Stimulated activated memory B cell treated with anti-CD40 and anti-IgM and Interleukin-4, amounts not matched to agents 10 μg/mL and 1 μg/mL and 100 μg/mL, for 72 hours (primary cell): ENCODE measurements at places on chromosomes 5 and 9.

- ATAC-seq, result no peak
Measured at GRCh38 chr9:89189215-89189614, 10.6 kb upstream of the SHC3 start.

DNA sequence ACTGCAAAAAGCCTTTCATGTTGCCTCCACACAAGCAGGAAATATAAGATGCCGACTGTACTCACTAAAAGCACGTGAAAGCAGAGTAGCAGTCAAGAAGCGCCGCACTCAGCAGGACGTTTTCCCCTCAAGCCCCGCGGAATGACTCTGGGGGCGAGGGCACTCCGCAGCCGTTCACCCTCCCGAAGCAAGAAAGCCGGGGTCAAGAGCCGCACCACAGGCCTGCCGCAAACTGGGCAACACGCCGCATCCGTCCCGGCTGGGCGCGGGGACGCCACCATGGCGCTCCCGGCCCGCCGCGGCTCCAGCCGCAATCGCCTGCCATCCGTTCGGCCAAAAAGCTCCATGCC is 364 bp downstream of the RPS6 start:
- peak; percentile 61 for ATAC-seq

DNA sequence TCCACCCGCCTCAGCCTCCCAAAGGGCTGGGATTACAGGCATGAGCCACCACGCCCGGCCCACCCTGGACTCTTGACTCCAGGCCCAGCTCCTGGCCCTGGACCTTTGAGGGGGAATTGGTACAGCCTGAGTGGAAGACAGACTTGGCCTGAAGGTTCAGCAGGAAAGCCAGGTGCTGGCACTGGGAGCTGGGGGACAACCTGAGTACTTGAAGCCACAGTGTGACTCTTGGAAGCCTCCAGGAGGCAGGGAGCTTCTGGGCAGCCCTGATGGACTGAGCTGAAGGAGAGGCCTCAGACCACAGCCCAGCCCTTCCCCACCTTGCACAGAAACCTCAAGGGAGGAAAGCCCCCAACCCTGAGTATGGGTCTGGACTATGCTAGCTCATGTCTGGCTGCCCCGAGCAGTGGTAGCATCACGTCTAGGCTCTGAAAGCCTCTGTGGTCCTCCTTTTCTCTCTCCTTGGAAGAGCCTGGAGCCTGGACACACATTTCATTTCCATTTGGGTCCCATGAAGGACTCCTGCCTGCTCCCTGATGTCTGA is 54.1 kb downstream of the RASGEF1C start:
- no peak for ATAC-seq

DNA sequence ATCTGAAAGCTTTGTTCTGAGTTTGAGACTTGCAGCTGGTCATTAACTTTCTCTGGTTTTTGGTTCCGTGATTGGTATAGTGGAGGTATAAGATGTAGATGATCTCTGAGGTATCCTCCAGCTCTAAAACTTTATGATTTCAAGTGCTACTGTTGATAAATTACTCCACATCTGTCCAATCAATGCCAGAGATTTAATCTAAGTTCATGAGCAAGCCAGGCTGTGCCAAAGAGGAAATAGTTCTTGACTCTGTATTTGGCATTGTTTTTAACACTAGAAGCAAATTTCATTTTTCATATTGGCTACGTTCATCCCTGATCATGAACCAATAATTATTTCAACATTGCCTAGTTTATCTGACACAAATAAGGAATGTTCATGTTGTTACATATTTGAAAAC is 28.5 kb upstream of the CHD1 start:
- ATAC-seq, result no peak

DNA sequence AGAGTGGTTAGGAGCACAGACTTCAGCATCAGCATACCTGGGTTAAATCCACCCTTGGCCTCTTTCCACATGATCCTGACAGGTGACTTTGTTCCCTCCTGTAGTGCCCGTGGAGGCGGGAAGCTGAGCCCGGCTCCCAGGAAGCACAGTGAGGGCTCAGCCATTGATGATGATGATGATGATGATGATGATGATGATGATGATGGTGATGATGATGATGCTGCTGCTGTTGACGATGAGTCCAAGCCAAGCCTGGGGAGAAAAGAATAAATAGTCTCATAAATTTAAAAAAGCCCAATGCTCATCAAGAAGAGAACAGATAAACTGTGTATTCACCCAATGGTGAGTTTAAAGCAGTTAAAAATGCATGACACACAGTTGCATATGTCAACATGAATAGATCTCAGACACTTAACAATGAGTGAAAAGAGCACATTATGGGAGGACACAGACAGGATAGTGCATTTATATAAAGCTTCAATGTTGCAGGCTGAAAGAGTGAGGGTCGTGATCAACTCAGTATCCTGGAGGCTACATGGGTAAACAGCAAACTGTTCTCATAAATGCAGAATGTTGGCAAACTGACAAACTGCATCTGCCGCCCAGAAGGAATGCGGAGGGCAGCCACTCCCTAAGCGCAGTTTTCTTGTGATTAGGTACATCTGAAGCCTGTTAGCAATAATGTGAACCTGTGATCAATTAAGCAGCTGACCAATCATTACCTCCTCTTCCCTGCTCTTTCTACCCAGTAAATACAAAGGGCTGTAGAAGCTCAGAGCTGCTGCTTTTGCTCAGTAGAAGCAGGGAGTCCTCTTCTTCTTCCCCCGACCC is 11.7 kb upstream of the CFAP157 start:
- ATAC-seq, result no peak

DNA sequence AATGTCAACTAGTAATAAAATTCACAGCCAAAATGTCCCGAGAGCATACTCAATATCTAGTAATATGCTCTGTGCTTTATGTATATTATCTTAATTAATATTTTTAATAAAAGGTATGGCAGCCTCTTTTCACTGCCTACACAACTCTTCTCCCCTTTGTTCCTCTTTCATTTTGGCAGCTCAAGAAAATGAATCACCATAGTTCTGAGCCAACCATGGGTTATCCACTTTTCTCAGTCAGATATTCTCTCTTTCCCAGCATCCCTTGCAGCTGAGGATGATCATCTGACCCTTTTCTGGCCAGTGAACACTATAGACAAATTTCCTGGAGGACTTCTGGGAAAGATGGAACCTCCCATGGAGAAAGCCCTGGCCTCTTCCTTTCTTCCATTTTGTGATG is 8.2 kb upstream of the DOCK8 start:
- ATAC-seq, result no peak

DNA sequence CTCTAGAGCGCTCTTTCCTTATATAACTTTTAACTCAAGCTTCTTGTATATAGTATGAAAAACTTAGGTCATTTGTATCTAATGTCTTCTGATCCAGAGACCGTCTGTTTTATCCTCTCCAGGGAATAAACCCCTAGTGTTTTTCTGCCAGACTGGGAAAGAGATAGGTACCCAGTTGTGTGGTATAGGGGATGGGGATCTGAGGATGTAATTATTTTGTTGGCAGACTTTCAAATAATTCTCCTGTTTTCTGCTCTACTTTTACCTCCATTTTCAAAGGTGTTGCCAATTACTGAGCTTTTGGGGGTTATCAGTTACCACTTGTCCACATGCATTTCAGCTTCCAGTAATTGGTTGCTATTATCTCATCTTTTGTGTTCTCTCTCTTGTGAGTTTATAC is 17.9 kb downstream of the CCDC171 start:
- no peak for ATAC-seq

DNA sequence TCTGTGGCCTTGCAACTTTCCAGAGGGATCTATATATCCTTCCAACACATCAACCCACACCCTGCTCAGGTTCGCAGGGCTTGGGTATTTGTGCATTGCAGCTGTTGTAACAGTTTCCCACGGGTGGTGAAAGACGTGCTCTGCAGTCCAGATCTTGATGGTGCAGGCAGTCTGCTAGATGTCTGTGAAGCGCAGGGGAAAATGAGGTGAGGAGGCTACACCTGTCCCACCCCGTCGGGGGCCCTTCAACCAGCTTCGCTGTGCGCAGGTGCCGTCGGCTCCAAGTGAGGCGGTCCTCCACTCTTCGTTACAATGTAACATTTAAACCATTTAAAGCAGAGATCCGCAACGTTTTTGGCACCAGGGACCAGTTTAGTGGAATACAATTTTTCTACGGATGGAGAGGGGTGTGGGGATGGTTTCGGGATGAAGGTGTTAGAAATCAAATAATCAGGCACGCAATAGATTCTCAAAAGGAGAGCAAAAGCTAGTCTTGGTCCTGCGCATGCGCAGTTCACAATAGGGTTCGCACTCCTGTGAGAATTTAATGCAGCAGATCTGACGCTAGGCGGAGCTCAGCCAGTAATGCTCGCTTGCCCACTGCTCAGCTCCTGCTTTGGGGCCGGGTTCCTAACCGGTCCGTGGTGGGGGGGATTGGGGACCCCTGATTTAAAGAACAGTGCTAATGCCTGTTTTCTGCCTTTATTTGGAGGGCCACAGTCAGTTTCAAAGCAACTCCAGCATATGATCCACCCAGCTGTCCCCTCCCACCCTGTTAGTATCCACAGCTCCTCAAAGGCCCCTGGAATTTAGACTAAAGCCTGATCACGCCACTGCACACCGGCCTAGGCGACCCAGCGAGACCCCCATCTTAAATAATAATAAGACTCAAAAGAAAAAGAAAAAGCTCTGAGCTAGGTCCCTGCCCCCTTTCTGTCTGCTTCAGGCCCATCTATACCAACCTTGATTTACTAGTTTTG is 97.1 kb upstream of the SELENOP start:
- ATAC-seq, result peak; percentile 94

DNA sequence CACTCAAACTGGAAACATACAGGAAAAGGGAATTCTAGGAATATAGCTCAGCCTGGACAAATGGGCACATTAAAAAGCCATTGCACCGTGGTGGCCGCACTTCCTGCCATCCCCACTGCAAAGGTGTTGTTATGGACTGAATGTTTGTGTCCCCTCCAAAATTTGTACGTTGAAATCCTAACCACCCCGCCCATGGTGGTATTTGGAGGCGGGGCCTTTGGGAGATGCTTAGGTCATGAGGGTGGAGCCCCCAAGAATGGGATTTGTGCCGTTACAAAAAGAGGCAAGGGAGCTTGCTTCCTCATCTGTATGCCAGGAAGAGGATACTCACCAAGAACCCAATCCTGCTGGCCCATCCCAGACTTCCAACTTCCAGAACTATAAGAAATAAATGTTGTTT is 1.1 kb upstream of the CMBL start:
- ATAC-seq, result no peak

GRCh38 chr5:149684371-149684770 is 45.7 kb upstream of the PPARGC1B start:
- no peak for ATAC-seq

- ATAC-seq, result no peak
Measured at GRCh38 chr9:19028835-19029451, 4.1 kb downstream of the SAXO1 start.

DNA sequence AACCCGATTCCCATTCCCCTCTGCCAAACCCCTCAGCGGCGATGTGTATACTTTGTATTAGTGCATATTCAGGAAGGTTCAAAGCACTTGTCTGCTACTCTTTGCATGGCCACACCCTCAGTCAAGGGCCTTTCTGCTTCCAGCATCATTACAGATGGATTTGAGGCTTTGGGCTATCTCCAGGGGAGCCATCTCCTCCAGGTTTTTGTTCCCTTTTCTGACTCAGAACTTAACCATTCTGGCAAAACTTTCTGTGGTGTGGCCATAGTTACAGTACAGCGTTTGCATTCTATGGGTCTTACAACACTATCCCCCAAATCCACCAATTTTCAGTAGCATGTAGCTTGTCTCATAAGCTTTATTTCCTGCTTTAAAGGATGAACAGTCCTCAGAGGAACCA is 36.0 kb upstream of the SVEP1 start:
- no peak for ATAC-seq

DNA sequence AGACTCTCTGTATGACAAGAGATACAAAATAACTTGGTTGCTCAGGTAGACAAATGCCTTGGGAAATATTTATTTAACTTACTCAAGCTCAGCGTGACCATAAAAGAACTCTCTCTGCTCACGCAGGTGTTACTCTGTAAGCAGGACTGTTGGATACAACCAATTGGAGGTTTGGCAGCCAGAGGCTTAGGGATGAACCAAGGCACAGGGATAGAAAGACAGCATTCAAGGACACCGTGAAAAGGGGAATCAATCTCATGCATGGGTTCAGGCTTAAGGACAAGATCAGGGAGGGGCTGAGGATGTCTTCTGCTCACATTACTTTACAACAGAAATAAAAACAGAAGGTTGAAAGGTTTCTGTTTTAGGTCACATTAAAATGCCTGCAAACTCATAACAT is 389.0 kb upstream of the BRINP1 start:
- ATAC-seq, result no peak

DNA sequence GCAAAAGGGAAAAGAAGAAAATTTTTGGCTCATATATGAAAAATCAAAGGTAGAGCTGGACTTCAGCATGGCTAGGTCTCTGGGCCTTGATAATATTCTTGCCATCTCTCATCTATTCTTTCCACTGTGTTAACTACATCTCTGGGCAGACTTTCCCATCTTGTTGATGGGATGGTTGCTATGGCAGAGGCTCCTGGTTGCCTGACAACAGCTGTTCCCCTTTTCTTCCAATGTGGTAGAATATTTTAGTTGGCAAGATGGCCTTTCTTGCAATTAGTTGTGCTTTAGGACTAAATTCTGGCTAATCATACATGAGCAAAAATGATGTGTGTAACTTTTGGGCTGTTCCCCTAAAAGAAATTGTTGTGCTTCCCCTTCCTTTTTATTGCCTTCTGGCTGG is 40.2 kb upstream of the ARAP3 start:
- no peak for ATAC-seq

DNA sequence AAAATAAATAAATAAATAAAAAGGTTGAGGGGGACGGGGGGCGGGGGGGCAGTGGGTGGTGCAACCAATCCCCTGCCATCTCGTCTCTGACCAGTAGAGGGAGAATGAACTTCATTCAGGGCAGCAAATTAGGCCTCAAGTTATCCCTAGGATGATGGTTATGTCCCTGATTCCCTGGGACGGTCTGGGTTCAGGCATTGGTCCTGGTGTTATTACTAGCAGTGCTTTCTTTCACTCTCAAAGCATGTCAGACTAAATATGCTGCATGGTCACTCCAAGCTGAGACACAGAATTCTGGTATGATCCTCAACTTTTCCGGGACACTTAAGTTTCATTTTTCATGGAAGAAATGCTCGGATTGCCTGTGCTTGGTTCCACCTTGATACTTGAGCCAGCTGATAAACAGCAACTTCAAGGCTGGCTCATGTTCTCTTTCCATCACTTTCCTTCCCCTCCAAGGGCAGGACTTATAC is 59.4 kb downstream of the DAP start:
- no peak for ATAC-seq

- no peak for ATAC-seq
Measured at GRCh38 chr5:2223303-2223702, 340.6 kb upstream of the IRX4 start.

- ATAC-seq, result no peak
Measured at GRCh38 chr9:113574441-113575262, 111.1 kb downstream of the RGS3 start.

DNA sequence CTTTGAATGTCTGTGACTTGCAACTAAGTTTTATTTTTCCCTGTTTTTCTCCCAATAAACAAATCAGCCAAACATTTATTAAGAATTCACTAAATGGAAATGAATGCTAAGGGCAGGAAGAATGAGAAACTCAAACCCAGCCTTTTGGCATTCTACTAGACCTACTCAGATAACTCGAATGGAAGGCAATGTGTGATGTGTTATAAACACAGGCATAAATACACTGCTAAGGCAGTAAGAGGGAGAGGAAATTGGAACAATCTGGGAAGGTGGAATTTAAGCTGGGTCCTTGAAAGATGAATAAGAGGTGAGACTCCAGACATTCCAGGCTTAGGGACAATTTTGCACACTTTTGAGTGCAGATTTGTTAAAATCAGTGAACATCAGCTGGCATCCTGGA is 34.7 kb downstream of the MARCHF3 start:
- ATAC-seq, result no peak
